ENCODE measurements at places on chromosomes 4 and X.
A peak's percentile ranks its signal among the peaks of the same experiment; 100 is the strongest.

- no peak overlapping the region for H3K27ac ChIP-seq
- peaks cover 11% of the 10 kb centered on the region for H3K36me3 ChIP-seq
- peaks cover 13% of the 10 kb centered on the region for H3K4me1 ChIP-seq
- no peaks in the 10 kb centered on the region for H3K27me3 ChIP-seq
Measured at GRCh38 chrX:153907456-153907855, 3.0 kb downstream of the AVPR2 start.

DNA sequence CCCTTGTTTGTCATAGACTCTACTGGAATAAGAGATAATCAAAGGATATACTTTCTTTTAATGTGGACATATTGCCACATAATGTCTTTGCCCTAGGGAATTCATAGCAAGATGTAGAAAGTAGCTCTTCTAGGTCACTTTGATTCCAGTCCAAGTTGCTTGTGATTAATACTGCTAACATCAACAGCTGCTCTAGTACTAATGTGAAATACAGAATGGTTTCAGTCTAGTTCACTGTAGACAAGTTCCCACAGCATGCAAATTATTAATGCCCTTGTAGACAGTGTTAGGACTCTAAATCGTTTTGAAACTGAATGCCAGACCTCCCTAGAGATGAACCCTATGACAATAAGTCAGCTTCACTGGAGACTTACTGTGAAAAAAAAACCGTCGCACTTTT lies 494.6 kb upstream of the ATOH1 start:
- no peaks in the 10 kb centered on the region for H3K27me3 ChIP-seq
- H3K36me3 ChIP-seq, result no peaks in the 10 kb centered on the region
- no peak overlapping the region for H3K4me3 ChIP-seq
- no peak overlapping the region for H3K27ac ChIP-seq

- DNase-seq, result no peak
- no peaks in the 10 kb centered on the region for H3K4me1 ChIP-seq
- H3K36me3 ChIP-seq, result no peaks in the 10 kb centered on the region
- no peak overlapping the region for H3K4me3 ChIP-seq
- no peak overlapping the region for H3K27ac ChIP-seq
Measured at GRCh38 chr4:100367451-100367850, 150.4 kb downstream of the EMCN start.

- H3K4me3 ChIP-seq, result no peak overlapping the region
- no peaks in the 10 kb centered on the region for H3K4me1 ChIP-seq
- H3K36me3 ChIP-seq, result no peaks in the 10 kb centered on the region
- no peak for DNase-seq
- H3K27me3 ChIP-seq, result no peaks in the 10 kb centered on the region
Measured at GRCh38 chr4:20615486-20616260, 84.6 kb upstream of the PACRGL start.

DNA sequence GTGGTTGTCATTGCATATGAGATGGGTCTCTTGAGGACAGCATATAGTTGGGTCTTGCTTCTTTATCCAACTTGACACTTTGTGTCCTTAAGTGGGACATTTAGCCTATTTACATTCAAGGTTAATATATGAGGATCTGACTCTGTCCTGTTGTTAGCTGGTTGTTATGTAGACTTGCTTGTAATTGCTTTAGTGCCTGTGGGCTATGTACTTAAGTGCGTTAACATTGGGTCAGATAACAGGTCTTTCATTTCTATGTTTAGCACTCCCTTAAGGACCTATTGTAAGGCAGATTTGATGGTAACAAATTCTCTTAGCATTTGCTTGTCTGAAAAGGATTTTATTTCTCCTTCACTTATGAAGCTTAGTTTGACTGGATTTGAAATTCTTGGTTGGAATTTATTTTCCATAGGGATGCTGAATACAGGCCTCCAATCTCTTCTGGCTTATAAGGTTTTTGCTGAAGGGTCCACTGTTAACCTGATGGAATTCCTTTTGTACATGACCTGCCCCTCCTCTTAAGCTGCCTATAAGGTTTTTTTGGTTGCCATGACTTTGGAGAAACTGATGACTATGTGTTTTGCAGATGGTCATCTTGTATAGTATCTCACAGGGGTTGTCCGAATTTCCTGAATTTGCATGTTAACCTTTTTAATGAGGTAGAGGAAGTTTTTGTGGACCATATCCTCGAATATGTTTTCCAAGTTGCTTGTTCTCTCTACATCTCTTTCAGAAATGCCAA lies 162.0 kb downstream of the NKX6-1 start:
- no peaks in the 10 kb centered on the region for H3K27me3 ChIP-seq
- no peaks in the 10 kb centered on the region for H3K4me1 ChIP-seq
- no peak for DNase-seq
- H3K27ac ChIP-seq, result no peak overlapping the region
- no peaks in the 10 kb centered on the region for H3K36me3 ChIP-seq

DNA sequence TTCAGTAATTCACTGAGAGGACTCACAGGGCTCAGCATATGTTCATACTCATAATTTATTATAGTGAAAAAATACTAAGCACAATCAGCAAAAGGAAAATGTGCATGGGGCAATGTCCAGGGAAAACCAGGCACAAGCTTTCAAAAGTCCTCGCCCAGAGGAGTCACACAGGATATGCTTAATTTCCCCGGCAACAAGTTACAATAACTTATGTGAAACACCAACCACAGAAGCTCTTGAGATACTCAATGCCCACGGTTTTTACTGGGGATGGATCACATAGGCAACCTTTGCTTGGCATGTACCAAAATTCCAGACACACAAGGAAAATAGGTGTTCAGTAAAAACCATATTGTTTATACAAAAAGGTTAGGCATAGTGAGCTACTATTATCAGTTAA lies 38.5 kb upstream of the STPG2 start:
- DNase-seq, result no peak
- no peak overlapping the region for H3K4me3 ChIP-seq
- H3K27me3 ChIP-seq, result peaks cover 16% of the 10 kb centered on the region

DNA sequence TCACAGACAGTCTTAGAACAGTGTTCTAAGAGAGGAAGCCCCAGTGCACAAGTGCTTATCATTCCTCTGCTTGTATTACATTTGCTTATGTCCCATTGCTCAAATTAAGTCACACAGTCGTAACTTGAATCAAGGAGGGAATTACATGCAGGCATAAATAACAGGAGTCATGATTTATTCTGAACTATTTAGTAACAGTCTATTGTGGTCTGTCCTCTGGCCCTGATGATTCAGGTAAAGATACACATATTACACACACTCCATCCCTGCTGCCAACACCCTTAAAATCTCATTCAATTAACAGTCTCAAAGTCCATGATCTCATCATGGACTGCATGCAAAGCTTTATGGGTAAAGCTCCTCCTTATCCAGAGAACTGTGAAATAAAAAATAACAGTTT lies 60.1 kb downstream of the GRIA2 start:
- no peak overlapping the region for H3K27ac ChIP-seq
- no peaks in the 10 kb centered on the region for H3K36me3 ChIP-seq

DNA sequence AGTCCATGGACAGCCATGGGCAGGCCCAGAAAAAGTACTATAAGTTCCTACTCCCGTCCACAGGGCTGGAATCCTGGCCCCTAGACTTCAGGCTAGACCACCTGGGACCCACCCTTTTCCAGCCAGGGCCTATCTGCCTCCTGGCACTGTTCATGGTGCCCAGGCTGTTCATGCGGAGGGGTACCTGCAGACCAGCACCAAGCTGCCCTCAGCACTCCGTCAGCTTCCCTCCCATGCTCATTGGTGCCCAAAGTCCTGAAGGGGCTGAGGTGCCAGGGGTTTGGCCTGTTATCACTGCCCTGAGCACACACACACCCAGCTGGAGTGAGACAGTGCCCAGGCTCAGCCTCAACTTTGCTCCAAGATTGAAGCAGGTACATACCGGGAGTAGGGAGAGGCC lies 477.7 kb downstream of the STPG2 start:
- no peaks in the 10 kb centered on the region for H3K27me3 ChIP-seq
- H3K27ac ChIP-seq, result no peak overlapping the region
- H3K4me3 ChIP-seq, result no peak overlapping the region
- H3K4me1 ChIP-seq, result no peaks in the 10 kb centered on the region
- H3K36me3 ChIP-seq, result no peaks in the 10 kb centered on the region
- no peak for DNase-seq

DNA sequence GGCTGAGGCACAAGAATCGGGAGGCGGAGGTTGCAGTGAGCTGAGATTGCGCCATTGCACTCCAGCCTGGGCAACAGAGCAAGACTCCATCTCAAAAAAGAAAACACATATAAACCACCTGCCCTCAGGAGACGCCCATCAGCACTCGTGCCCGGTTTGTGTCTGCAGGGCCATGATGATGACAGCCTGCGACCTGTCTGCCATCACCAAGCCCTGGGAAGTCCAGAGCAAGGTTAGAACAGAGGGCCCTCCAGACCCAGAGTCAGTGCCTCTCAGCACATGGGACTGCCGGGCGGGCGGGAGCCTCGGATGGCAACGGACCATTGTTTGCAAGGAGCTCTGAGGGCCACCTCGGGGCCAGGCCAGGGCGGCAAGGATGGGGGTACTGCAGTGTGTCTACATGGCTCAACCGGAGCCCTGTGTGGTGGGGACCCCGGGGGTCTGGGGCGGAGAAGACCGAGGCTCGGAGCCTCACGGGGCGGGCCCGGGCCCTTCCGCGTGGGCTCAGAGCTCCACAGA lies 9.3 kb downstream of the ATP5ME start:
- no peaks in the 10 kb centered on the region for H3K27me3 ChIP-seq
- H3K4me3 ChIP-seq, result peak overlapping the region; percentile 79
- peak overlapping the region; percentile 88 for H3K27ac ChIP-seq
- peaks cover 3% of the 10 kb centered on the region for H3K36me3 ChIP-seq
- peaks cover 1% of the 10 kb centered on the region for H3K4me1 ChIP-seq

GRCh38 chr4:3818371-3818770 lies 52.2 kb downstream of the ADRA2C start:
- H3K4me1 ChIP-seq, result no peaks in the 10 kb centered on the region
- DNase-seq, result no peak
- H3K27ac ChIP-seq, result no peak overlapping the region
- no peaks in the 10 kb centered on the region for H3K36me3 ChIP-seq
- H3K27me3 ChIP-seq, result no peaks in the 10 kb centered on the region
- no peak overlapping the region for H3K4me3 ChIP-seq

DNA sequence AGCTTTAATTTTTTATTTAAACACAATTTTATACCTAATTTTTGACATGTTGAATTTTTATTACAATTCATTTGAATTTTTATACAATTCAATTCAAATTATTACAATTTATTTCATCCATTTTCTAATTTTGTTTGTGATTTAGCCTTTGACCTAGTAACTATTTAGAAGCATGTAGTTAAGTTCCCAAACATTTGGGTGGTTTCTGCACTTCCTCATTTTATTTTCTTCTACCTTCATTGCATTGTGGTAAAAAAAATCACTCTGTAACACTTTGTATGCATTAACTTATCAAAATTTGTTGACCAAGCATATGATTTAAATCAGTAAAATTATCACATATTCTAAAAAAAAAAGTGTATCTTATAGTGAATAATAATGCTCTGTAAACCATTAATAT lies 928.9 kb downstream of the ARAP2 start:
- no peak overlapping the region for H3K27ac ChIP-seq
- no peaks in the 10 kb centered on the region for H3K36me3 ChIP-seq
- DNase-seq, result no peak
- no peak overlapping the region for H3K4me3 ChIP-seq
- no peaks in the 10 kb centered on the region for H3K27me3 ChIP-seq

DNA sequence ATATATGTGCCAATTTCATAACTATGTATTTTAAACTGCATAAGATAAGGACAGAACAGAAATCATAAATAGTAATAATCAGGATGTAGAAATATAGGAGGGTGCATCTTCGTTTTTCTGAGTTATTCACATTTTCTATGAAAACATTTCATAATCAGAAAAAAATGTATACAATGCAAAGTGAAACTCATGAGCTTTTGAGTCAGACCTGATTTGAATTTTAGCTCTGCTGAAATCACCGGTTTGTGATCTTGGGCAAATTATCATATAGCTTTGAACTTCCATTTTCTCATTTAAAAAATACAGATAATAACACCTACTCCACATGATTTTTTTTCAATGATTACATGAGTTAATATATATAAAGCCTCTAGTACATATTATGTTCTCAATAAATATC lies 106.9 kb downstream of the KDR start:
- H3K4me1 ChIP-seq, result peaks cover 1% of the 10 kb centered on the region
- no peak overlapping the region for H3K4me3 ChIP-seq
- no peak for DNase-seq
- H3K27ac ChIP-seq, result no peak overlapping the region
- H3K36me3 ChIP-seq, result no peaks in the 10 kb centered on the region

DNA sequence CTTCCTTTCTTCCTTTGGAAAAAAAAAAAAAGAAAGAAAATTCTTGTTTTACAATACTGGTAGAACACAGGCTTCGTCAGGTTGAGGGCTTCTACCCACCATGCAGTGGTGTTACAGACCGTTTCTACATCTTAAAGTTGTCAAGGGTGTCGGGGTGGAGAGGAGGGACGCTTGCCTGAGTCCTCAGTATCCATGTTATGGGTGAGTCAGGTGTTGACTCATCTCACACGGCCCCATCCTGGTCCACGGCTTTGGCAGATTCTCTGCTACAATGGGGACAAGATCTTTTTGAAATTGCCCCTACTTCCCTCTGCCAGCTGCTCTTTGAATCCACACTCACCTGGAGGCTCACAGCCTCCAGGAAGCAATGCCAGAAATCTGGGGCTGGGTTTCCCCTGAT lies 310.3 kb upstream of the ZFP42 start:
- no peaks in the 10 kb centered on the region for H3K4me1 ChIP-seq
- H3K27me3 ChIP-seq, result no peaks in the 10 kb centered on the region

GRCh38 chr4:184416913-184417734 lies 57.2 kb downstream of the IRF2 start:
- DNase-seq, result peak; percentile 63
- peaks cover 74% of the 10 kb centered on the region for H3K4me1 ChIP-seq
- H3K27ac ChIP-seq, result peak overlapping the region; percentile 89
- peaks cover 53% of the 10 kb centered on the region for H3K36me3 ChIP-seq

DNA sequence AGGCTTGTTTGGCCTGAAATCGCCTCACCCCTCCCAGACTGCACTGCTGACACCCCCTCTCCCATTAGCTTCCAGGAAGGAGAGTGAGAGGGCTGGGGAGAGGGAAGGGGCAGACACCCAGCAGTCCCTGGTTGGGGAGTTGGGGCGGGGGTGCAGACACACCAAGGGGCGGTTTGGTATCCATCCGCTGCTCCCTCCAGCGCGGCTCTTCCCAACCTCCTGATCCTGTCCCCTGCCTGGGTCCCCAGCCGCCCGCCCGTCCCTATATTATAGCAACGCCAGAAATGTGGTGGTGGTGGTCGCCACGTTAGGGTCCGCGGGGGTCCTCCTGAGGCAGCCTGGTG lies 24.9 kb downstream of the GPRASP3 start:
- peaks cover 2% of the 10 kb centered on the region for H3K27me3 ChIP-seq
- no peaks in the 10 kb centered on the region for H3K36me3 ChIP-seq
- peak overlapping the region; percentile 50 for H3K4me3 ChIP-seq
- H3K4me1 ChIP-seq, result peaks cover 3% of the 10 kb centered on the region

DNA sequence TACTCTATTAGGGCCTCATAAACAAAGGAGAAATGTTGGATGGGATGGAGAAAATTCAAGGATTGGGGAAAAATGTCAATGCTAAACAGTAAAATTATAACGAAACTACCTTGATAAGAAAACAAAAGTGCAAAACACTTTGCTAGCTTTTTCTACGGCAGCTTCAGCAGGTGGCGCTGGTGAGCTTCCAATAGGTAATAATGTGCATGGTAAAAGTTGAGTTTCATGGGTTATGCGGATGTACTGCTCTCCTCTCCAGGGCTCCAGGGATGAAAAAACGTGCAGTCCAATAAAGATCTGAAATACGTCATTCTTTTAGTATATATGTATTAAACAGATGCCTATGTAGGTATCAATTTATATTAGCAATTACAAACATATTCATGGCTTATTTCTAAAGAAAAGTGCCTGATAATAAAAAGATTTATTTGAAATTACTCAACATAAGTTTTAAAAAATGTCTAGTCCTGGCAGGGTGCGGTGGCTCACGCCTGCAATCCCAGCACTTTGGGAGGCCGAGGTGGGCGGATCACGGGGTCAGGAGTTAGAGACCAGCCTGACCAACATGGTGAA lies 239.6 kb downstream of the GRXCR1 start:
- no peaks in the 10 kb centered on the region for H3K27me3 ChIP-seq
- H3K27ac ChIP-seq, result no peak overlapping the region
- no peak overlapping the region for H3K4me3 ChIP-seq
- peak; percentile 10 for DNase-seq
- no peaks in the 10 kb centered on the region for H3K4me1 ChIP-seq
- no peaks in the 10 kb centered on the region for H3K36me3 ChIP-seq
